ENCODE measurements at places on chromosomes 3 and 15. TPM values are rescaled to one million over a fixed set of nuclear protein-coding genes. Genes with fewer than 3 reads are reported as not detected.

- DNase-seq = no peak
Measured at GRCh38 chr3:56477646-56478045, 9.4 kb upstream of the ERC2 start.

- DNase-seq = no peak
Measured at GRCh38 chr3:117541721-117542120, 832.1 kb downstream of the TUSC7 start.

DNA sequence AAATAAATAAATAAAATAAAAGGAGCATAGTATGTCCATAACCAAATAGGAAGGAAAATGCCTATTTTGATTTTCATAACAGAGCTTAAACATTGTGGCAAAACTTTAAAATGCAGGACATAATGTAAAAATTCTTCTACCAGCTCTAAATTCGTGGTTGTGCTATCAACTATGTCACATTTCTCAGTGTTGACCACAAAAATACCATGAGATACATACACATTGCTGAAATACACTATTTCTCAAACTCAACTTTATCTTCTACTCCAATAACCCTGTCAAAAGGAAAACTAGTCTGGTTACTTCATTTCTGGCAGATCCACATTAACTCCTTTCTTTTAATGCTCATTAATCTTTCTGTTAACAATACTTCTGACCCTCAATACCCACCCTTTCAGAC lies 523.2 kb downstream of the FHIT start:
- DNase-seq = no peak

DNA sequence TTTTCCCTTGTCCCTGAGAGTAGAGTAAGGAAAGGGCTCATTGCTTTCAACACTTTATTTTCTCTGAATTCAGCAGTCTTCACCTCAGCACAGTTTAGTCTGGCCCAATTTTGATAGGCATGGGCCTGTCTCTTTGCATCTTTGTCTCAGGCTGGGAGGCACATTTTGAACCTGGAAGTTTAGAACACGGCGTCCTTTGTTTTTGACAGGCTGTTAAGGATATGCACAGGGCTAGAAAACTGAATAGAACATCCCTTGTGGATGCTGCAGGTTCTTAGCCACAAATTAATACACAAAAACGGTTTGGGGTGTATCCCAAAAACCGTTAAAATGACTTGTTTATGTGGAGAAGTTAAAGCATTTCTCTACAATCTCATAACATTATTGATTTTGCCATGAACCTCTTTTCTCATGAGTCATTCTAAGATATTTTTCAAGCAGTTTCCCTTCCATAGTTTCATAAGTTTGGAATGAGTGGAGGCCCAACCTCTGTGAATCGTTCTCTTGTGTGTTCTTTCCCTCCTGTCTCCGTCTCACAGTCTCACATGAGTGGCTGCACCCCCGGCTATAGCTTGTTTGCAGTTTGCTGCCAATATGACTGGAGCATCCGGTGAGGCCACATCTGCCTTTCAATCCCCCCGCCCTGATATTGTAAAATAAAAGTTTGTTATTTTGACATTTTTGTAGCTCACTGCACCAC lies 192.9 kb upstream of the EIF1B start:
- DNase-seq = no peak

DNA sequence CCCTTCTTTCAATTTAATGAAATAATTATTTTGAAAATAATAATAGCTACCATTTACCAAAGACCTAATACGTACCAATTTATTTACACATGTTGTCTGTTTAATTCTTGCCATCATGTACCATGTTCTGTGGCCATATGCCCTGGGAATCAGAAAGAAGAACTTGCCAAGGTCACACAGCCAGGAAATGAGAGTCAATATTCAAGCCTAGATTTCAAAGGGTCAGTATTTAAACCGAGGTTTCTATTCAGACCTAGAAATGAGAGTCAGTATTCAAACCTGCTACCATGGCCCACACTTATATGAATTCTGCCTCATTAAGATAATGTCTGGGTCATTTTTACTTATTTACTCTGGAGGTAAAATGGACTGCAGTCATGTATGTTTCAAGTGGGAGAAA lies 103.6 kb upstream of the TBL1XR1 start:
- DNase-seq = no peak

GRCh38 chr15:66725464-66725785 lies 23.4 kb downstream of the SMAD6 start:
- DNase-seq = no peak

The CPN2 gene
- total RNA-seq = not detected

The LRRIQ4 gene
- not detected for total RNA-seq

The C3orf38 gene
- total RNA-seq = 19.0 TPM

The ITPKA gene
- total RNA-seq = 5.7 TPM
